GM12892 (cell line): ENCODE measurements at places on chromosomes 12 and 14.

DNA sequence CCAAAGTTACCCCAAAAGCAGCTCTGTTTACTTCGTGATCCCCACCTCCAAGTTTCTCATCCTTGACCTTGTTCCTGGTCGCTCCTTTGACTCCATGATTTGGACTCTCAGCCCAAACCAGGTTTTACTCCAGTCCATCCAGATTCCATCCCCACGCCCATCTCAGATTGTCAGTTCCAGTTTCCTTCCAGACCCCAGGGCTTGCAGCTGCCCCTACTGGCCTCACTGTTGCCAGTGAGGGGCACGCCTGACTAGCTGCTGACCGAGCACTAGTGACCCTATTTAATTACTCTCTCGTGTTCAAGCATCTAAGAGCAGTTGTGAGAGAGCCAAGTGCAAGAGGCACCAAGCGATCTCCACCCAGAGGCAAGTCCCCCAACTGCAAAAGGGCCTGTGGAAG lies 155.1 kb upstream of the FUT8 start:
- DNase-seq = no peak

- no peak for DNase-seq
These were observed 8.9 kb downstream of the CORO1C start for GRCh38 chr12:108722463-108722862.

DNA sequence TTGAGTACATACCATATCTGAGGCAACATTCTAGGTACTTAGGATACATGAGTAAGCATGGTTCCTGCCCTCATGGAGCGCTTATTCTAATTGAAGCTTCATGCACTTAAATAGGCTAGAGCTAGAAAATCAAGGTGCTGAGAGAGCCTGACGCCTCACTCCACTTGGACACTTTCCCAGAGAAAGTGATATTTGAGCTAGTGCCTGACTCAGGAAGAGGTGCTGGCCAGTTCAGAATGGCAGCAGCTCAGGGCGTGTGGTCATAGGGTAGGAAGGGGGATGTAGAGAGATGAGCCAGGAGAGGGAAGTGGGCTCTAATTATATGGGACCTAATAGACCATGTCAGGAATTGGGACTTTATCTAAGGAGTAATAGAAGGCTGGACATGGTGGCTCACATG lies 33.3 kb downstream of the TULP3 start:
- DNase-seq = no peak

- DNase-seq = no peak
These were observed 896 bp downstream of the HHIPL1 start for GRCh38 chr14:99645545-99646505.

DNA sequence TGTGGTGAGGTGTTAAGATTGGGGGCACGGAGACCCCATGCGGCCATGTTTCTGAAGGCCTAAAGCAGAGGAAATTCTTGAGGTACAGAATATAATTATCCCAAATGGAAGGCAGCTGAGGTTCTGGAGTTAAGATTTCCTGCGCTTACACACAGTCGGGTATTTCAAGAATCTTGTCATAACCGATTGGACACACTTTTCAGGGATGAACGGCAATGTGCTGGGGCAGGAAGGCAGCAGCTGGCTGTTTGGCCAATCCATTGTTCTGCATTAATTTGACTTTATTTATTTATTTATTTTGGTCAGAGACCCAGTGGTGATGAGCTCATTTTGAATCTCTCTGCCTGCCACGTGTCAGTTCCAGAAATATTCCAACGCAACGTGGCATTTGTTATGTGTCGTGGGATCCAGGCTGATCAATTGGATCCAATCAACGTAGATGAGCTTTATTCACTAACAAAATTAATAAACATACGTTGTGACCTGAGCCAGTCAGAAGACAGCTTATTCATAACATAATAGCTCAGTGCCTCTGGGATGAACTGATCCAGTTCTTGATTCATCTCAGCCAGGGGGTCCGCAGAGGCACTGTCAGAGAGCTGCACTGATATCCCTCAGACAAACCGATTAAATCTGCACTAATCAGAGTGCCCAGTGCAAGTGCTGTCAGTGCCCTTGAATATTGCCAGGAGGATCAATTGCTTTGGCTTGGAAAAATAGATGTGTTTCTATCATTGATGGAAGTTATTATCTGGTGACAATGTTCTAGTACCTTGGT lies 181.0 kb downstream of the KTN1 start:
- no peak for DNase-seq

- no peak for DNase-seq
These were observed 27.1 kb upstream of the OXA1L start for GRCh38 chr14:22739423-22739822.

DNA sequence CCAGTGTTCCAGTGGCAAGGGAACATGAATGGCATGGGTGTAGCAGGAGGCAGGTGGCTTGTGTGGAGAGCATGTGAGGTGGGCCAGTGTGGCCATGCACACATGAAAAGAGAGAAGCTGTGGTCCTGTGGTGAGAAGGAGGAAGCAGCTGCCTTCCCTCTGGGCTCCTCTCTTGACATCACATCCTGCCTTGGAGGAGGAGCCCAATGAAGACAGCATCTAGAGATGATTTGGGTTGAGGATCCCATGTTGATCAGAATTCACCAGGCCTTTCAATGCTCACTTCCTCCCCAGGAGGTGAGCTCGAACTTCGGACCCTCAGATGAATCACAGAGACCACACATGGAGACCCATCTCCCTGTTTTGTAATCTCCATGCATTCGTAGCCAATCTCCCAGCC lies 82.6 kb downstream of the LRRC74A start:
- DNase-seq = no peak

DNA sequence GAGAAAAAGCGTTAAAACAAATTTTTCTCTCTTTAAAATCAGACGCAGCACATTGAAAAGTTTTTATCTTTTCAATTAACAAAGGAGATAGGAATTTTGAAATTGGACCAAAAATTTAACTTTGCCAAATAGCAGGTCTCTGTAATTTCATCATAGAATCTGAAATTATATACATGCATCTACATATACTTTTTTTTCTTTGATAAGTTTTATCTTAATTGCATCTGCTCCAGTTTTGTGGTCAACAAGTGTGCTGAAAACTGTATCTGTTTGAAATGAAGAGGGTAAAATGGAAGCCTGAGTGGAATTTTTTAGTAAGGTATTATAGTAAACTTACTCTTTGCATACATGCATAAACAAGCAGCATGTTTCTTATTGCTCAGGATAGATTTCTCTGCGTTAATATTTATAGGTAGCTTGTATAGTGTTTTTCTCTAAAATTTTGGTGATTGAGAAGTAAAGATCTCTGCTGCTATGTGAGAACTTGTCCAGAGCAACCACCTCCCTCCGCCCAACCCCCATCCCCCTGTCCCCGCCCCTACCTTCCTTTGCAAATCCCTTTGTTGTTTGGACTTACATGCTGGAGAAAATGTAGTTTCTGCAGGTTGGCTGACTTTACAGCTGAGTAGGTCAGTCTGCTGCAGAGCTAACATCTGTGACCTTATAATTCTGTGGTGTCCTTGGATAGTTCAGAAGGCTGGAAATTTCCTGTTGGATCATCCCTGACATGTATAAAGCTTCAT lies 64.6 kb downstream of the VRK1 start:
- no peak for DNase-seq

DNA sequence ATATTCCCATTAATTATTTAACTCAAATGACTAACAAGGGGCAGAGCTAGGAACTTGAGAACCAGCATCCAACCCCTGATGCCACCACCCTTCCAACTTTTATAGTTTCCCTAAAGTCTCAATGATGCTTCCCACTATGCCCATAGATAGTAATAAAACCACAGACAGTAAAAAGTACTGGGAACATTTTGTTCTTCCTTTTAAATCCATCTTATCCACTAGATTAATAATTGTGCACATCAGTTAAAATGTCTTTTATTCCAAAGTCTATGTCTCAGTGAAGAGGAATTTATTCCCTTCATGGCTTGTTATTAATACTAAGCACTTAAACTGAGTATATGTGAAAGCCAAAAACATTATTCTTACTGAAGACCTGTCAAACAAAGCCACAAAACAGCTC lies 45.8 kb downstream of the SINHCAF start:
- DNase-seq = no peak

DNA sequence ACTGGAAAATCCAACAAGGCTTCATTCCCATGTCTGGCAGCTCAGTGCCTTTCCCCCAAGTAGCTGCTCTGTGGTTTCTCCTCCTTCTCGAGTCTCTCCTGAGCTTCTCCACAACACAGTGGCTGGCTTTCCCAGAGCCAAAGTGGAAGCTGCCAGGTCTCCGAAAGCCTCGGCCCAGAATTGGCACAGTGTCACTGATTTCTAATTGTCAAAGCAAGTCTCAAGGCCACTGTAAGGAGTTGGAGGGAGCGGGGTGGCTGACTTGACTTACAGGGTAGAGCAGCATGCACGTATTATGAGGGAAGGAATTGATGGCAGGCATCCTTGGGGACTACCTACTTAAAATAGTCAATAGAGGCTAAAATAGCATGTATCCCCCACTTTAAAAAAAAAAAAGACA lies 6.7 kb upstream of the CPNE8 start:
- no peak for DNase-seq

GRCh38 chr12:26124446-26125399 lies at the start of gene BHLHE41:
Gene BHLHE41 (minus strand): TSS chr12:26125037. CDS start chr12:26124779, 258 bp downstream.
- peak; percentile 36 for DNase-seq

- DNase-seq = no peak
These were observed 928.7 kb downstream of the LRFN5 start for GRCh38 chr14:42535397-42535796.

DNA sequence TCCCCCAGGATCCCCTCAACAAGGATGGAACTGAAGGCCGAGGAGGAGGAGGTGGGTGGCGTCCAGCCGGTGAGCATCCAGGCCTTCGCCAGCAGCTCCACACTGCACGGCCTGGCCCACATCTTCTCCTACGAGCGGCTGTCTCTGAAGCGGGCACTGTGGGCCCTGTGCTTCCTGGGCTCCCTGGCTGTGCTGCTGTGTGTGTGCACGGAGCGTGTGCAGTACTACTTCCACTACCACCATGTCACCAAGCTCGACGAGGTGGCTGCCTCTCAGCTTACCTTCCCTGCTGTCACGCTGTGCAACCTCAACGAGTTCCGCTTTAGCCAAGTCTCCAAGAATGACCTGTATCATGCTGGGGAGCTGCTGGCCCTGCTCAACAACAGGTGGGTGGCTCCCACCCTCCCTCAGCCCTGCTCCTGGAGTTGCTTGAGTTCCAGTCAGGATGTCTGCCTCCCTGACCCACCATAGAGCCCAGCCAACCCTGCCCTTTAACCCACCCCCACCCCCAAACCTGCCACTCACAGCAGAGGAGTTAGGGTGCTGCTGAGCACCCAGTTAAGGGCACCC lies 1.4 kb downstream of the ASIC1 start:
- DNase-seq = no peak

- no peak for DNase-seq
These were observed 454.1 kb downstream of the PCNX1 start for GRCh38 chr14:71361336-71361735.

DNA sequence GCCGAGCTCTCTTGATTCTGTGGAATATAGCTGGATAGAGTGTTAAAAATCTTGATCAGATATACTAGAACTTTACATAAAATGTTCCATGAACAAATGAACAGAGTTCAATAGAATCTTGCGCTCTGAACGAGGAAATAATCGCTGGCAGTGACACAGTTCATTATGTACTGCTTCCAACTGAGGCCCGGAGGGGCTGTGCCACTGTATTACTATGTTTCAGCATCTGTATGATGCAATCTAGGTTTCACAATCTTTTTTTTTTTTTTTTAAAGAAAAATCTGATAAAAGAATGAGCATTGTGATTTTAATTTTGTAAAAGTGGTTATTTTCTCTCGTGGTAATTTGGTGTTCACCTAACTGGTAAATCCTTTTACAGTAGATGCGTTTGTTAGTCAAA lies 77.2 kb downstream of the FERMT2 start:
- DNase-seq = no peak

DNA sequence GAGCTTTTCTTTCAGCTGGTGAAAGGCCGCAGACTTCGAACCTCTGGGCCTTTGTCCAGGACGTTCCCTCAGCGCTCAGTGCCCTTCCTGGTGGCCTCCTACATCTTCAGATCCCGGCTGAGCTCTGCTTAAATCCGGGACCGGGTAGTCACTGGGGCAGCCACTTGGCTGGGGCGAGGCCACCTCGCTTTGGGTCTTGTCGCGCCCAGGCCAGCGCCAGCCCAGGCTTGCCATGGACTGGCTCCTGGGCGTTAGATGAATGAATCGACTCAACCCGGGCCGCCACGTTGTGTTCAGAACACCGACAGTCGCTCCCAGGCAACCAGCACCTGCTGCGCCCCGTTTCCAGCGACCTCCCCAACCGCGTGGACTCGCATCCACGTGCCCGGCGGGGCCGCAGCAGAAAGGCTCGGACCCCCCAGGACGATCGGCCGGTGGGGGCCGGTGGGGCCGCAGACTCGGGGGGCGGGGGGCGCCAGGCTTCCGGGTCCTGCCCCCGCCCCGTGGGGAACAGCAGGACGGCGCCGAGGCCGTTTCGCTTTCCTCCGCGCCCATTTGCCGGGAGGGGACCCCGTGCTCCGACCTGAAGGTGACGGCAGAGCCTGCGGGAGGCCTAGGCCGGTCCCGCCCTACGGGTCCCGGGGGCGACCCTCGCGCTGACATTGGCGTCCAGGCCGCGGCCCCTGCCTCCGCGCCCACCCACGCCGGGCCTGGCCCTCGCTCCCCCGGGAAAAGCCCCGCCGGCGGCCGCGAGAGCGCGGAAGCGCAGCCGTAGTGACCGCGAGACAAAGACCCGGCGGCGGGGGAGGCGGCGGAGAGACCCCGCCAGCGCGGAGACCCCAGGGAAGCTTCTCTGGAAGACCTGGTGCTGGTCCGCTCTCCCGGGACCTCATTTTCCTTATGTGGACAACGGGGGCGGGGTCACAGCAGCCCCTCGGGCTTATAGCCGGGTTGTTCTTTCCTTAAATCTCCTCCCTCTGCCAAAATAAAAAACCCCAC lies 37.3 kb upstream of the RCOR1 start:
- DNase-seq = peak; percentile 67

DNA sequence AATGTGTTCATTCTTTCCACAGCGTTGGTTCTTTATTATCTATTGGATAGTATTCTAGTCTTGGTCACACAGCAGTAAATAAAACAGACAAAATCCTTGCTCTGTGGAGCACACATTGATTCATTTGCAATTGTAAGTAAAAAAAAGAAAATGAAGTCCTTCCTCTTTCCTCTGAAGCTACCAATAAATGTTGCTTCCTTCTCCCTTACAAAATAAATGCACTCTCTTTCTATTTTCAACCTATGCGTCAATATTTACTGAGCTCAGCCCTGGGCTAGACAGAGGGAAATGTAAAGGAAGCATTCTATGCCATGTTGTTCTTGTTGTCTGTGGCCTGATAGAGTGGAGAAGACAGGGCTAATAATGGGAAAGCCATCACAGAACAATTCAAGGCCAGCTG lies 2.9 kb downstream of the ABHD12B start:
- DNase-seq = no peak

DNA sequence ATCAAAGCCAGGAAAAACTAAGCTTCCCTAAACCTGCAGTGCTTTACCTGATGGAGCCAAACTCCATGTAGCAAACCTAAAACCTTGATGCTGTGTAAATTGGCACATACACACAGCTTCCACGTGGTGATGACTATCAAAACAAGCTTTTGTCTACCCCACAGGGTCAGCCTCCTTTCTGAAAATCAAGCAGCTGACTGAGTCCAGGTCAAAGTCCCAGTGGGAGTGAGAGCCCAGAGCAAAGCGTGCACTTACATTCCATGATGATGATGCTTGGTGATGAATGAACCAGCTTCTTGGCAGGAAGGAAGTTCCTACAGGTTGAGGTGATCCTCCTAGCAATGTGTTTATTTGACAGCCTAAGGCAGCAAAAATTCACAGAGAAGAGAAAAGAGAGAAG lies 630.0 kb upstream of the TBX3 start:
- DNase-seq = no peak

- no peak for DNase-seq
These were observed 107.5 kb downstream of the FAR2 start for GRCh38 chr12:29256598-29256997.

GRCh38 chr14:92635896-92636295 lies 112.5 kb downstream of the LGMN start:
- no peak for DNase-seq
